Coronary artery (tissue), 2 donors: ENCODE measurements at places on chromosomes 13 and 19.
A peak's percentile ranks its signal among the peaks of the same experiment; 100 is the strongest.

DNA sequence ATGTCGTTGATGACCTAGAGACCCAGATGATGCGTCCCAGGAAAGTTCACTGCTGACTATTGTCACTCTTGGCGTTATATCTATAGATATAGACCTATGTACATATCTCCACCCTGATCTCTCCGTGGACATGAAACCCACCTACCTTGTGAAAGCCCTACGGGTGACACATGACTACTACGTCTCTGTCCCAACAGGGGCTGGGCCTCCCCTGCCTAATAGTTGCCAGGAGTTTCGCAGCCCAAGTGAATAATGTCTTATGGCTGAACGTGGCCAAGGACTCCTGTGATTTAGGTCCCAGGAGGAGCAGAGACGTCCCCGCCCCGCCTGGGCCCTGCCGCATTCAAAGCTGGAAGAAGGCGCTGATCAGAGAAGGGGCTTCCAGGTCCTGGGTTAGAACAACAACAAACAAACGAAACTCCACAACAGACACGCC, 4.9 kb upstream of the POU4F1 start:
- DNase-seq = no peak

GRCh38 chr13:85521657-85522056, 277.6 kb downstream of the SLITRK6 start:
- no peak for DNase-seq

- no peak for DNase-seq
Observed at GRCh38 chr19:49106648-49107135, 7.5 kb upstream of the LIN7B start.

DNA sequence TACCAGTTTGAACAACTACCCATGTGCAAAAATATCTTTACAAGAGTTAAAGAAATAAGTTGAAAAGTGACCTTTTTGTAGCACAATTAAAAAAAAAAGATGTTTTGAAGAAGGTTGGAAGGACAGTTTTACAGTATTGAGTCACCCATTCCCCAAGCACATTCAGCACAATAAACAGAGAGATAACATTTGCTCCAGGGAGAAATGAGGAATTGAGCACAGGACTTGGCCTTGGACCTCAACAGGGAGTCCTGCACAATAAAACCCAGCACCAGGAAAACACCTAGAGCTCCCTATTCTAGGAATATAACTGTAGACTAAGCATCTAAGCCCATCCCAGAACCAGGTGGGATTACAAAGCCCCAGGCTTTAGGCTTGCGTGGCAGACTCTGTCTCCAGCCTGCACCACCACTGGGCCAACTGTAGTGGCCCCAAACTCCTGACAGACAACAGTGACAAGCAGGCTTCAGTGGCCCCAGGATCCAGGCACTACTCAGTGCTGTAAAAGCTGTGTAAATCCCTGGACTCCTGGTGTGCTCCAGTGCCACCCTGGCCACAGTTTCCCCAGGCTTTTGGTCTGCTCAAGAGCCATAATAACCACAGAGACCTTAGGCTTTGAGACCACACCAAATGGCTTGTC, 857.2 kb downstream of the SLITRK1 start:
- no peak for DNase-seq

- DNase-seq = peak; percentile 79
Observed at GRCh38 chr19:6056282-6056741, 54.0 kb downstream of the RFX2 start.

- DNase-seq = no peak
Observed at GRCh38 chr13:62243106-62243505, 827.5 kb upstream of the PCDH20 start.

- no peak for DNase-seq
Observed at GRCh38 chr19:57002710-57003109, 117.1 kb upstream of the USP29 start.

- no peak for DNase-seq
Observed at GRCh38 chr19:30479231-30479630, 107.0 kb downstream of the ZNF536 start.

- no peak for DNase-seq
Observed at GRCh38 chr13:75366380-75367280, 115.3 kb downstream of the TBC1D4 start.

DNA sequence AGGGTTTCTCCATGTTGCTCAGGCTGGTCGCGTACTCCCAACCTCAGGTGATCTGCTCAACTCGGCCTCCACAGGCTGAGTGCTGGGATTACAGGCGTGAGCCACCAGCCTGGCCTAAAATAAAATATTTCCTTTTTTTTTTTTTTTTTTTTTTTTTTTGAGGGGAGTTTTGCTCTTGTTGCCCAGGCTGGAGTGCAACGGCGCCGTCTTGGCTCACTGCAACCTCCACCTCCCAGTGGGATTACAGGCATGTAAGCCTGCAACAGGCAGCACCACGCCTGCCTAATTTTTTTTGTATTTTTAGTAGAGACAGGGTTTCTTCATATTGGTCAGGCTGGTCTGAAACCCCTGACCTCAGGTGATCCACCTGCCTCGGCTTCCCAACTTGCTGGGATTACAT, 4.9 kb downstream of the ZNF506 start:
- no peak for DNase-seq

DNA sequence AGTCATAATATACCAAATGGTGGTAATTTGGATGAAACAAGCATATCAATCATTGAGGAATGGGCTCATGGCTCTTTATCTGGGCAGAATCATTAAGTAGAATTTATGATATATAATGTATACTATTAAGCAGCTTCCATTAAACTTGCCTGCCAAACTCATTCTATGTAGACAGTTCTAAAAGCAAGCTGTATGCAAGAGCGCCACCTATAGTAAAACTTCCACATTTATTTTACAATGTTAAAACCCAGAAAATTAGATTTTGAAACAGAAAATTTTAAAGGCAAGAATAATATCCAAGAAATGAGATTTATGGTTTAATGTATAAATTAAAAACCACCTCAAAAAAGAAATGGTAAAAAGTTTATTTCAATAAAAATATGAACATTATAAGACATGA, 161.5 kb downstream of the MZT1 start:
- DNase-seq = no peak

- no peak for DNase-seq
Observed at GRCh38 chr13:79191501-79191900, 214.6 kb downstream of the RBM26 start.

- DNase-seq = no peak
Observed at GRCh38 chr19:10891405-10892086, 20.2 kb downstream of the CARM1 start.

DNA sequence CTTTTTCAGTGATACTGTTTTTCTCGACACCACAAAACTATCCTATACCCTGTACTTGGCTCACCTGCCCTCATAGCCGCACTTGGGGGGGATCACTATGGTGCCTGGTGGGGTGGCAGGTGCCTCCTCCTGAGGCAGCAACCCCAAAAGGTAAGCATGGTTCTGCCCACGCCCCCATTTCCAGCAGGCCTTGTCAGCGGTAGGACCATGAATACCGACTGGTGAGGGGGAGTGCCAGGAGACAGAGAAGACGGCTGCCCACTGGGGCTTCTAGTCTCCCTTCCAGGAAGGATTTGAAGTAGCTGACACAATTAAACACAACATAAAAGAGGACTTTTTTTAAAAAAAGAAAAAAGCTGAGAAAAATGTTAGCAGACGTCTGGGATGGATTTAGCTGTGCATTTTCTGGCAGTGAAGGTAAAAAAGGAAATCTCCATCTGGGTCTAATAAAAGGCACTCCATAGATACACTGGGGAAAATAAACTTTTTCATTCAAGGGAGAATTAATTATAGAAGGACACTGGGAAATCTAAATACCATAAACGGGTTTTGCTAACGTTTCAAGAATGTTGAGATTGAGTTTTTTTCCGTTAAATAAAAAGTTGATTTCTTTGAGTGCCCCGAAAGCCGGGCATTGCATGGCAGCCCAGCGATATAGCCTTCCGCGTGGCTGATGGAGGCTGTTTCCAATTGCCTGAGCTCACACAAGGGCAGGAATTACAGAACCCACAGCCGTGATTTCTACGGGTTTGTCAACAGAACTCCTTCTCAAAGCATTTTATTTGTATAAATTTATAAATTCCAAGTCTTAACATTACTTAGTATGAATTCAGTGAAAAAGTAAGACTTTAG, 45.1 kb downstream of the ATP11A start:
- no peak for DNase-seq

DNA sequence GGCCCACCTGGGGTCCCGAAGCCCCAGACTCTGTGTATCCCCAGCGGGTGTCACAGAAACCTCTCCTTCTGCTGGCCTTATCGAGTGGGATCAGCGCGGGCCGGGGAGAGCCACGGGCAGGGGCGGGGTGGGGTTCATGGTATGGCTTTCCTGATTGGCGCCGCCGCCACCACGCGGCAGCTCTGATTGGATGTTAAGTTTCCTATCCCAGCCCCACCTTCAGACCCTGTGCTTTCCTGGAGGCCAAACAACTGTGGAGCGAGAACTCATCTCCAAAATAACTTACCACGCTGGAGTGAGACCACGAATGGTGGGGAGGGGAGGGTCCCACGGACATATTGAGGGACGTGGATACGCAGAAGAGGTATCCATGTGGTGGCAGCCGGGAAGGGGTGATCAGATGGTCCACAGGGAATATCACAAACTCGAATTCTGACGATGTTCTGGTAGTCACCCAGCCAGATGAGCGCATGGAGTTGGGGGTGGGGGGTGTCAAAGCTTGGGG, 1.0 kb upstream of the ICAM5 start:
- DNase-seq = no peak

GRCh38 chr13:54449922-54450321, 1421.3 kb downstream of the OLFM4 start:
- no peak for DNase-seq

DNA sequence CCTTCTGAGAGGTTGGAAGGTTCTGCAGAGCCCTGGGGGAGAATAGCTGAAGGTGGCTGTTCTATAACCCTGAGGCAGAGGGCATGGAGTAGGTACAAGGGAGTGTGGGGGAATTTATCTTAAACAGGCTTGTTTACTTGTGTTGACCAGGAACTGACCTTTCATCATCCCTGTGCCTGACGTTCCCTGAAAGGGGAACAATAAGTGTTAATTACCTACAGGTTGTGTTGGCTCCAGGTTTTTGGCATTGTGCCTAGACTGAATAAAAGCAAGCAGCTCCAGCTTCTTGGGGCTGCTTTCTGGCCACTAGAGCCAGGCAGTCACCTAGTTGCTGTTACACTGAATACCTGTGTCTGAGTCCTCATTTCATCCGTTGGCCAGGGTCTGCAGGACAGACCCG, 60.0 kb downstream of the ZNF627 start:
- no peak for DNase-seq

DNA sequence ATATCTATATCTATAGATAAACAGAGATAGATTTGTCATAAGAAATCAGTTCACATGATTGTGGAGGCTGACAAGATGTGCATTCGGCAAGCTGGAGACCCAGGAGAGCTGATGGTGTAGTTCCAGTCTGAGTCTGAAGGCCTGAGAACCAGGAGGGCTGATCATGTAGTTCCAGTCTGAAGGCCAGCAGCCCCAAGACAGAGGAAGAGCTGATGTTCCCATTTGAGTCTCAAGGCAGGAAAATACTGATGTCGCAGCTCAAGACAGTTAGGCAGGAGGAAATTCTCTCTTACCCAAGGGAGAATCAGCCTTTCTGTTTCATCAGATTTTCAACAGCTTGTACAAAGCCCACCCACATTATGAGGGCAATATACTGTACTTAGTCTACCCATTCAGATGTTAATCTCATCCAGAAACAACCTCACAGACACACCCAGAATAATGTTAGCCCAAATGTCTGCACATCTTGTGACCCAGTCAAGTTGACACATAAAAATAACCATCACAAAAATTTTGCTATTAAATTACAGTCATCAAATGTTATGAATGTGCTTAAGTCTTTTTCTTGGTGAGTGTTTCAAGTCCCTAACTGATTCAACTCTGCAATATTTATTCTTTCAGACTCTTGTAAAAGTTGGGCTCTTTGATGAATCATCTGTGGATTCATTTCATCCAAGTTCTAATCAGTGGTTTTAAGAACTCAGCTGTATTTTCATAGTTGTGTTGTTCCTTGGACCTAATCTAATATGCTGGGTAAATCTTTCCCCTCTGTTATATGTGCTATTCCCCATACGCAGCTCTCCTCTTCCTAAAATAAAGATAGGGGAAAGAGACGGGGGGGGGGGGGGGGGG, 22.7 kb upstream of the LRCH1 start:
- no peak for DNase-seq

- DNase-seq = no peak
Observed at GRCh38 chr19:19465436-19466070, 49.8 kb downstream of the TSSK6 start.
